ENCODE measurements at places on chromosomes 2 and 18. TPM values are rescaled to one million over a fixed set of nuclear protein-coding genes. Genes with fewer than 3 reads are reported as not detected.

Gene MFSD2B
- total RNA-seq = not detected

Gene LYG2
- not detected for total RNA-seq

Gene APLF
- 0.05 TPM for total RNA-seq

Gene IL37
- not detected for total RNA-seq

Gene POTEJ
- total RNA-seq = not detected

Gene LIMS1
- 28.5 TPM for total RNA-seq

Gene CXCR4
- total RNA-seq = 4.9 TPM

Gene SRD5A2
- not detected for total RNA-seq

Gene PSME4
- 25.9 TPM for total RNA-seq

Gene TMEM247
- total RNA-seq = not detected

Gene KIF3C
- total RNA-seq = 1.9 TPM

Gene UPP2
- not detected for total RNA-seq

Gene SPDYA
- 0.46 TPM for total RNA-seq

Gene SCN1A
- total RNA-seq = not detected

Gene CDK15
- total RNA-seq = not detected

Gene STARD6
- total RNA-seq = not detected

Gene CD28
- not detected for total RNA-seq

Gene DNER
- total RNA-seq = not detected

Gene DUSP11
- total RNA-seq = 18.4 TPM

Gene FAM110C
- total RNA-seq = 33.9 TPM

Gene ACVR1C
- 0.03 TPM for total RNA-seq

Gene ICOS
- total RNA-seq = not detected

Gene FEV
- not detected for total RNA-seq

Gene NPPC
- not detected for total RNA-seq

Gene CCDC121
- total RNA-seq = 0.99 TPM

Gene CPS1
- not detected for total RNA-seq

Gene RAB6C
- total RNA-seq = not detected

Gene PLEK
- total RNA-seq = not detected

Gene CFC1
- total RNA-seq = not detected

Gene CHRNG
- not detected for total RNA-seq

Gene SCYGR6
- total RNA-seq = not detected

Gene ECEL1
- not detected for total RNA-seq

Gene TCF23
- total RNA-seq = not detected

Gene DSG3
- total RNA-seq = 0.03 TPM

Gene OTOS
- not detected for total RNA-seq

Gene REG1B
- total RNA-seq = not detected

Gene CCDC85A
- 0.10 TPM for total RNA-seq

Gene ZNF236
- 6.6 TPM for total RNA-seq

Gene DOK6
- not detected for total RNA-seq

Gene SERPINB4
- not detected for total RNA-seq

Gene NEU4
- total RNA-seq = 1.1 TPM

Gene GKN2
- not detected for total RNA-seq

Gene CPO
- not detected for total RNA-seq

Gene DLGAP1
- 0.53 TPM for total RNA-seq

Gene SNED1
- not detected for total RNA-seq

Gene VPS54
- total RNA-seq = 8.5 TPM

Gene NPHP1
- total RNA-seq = 0.92 TPM

Data from HT-29 (cell line).